Hippocampal formation (tissue), 2 donors: ENCODE measurements at places on chromosomes 6 and 20.
A peak's percentile ranks its signal among the peaks of the same experiment; 100 is the strongest.

GRCh38 chr6:97443408-97444080 lies 160.5 kb upstream of the MMS22L start:
- no peak for DNase-seq

GRCh38 chr6:48567016-48567415 lies 456.0 kb upstream of the PTCHD4 start:
- DNase-seq = no peak

DNA sequence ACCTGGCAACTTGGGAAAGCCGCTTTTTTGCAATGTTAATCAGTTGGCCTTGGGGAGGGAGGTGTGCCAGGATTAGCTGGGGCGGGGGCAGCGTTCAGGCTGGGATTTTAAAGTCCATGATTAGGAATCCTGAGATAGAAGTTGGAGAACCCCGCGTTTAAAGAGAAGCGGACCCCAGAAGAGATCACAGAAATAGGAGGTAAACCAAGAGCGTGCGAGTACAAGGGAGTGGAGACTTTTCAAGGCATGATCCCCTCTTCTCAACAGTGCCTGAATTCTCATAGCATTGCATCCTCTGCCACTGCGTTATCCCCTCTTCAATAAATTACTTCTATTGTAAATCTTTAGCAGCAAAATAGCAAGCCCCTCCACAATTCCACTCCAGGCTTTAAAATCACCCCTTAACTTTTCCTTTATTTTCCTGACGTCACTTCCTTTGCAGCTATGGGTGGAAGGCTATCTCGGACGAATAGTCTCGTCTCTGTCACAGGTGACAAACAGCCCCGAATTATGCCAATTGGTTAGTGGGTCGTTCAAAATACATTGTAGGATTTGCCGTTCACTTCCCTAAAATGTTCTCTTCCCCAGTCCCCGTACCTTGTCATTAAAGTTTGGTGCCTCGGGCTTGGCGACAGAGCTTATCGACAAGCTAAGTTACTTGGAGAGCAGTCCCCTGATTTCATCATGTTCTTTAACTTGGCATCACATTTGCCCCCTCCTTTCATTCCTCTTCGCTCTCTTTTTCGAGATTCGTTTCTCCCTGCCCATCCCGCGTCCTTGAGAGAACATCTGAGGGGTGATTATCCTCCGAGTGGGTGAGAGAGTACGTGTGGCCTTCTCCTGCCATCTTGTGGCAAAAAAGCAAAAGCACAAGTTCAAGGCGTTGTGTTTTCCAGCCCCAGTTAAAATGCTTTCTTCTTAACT lies 17.1 kb downstream of the OR2B2 start:
- peak; percentile 92 for DNase-seq

GRCh38 chr20:19850198-19850533 lies 92.1 kb downstream of the RIN2 start:
- DNase-seq = peak; percentile 48

DNA sequence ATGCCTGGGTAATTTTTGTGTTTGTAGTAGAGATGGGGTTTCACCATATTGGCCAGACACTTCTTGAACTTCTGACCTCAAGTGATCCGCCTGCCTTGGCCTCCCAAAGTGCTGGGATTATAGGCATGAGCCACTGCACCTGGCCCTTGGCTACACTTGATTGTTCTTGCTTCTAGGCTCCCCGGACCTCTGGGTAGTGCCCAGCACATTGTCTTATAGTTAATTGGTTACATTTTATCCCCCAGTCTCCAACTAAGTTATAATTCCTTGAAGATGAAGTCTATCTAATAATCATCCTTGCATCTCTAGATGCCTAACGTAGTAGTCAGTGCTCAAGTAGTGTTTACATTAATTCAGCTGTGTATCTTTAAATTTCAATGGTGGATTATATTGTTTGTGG lies 11.8 kb downstream of the SMPDL3A start:
- DNase-seq = no peak

GRCh38 chr20:42212391-42212790 lies 594.2 kb upstream of the CHD6 start:
- DNase-seq = no peak

DNA sequence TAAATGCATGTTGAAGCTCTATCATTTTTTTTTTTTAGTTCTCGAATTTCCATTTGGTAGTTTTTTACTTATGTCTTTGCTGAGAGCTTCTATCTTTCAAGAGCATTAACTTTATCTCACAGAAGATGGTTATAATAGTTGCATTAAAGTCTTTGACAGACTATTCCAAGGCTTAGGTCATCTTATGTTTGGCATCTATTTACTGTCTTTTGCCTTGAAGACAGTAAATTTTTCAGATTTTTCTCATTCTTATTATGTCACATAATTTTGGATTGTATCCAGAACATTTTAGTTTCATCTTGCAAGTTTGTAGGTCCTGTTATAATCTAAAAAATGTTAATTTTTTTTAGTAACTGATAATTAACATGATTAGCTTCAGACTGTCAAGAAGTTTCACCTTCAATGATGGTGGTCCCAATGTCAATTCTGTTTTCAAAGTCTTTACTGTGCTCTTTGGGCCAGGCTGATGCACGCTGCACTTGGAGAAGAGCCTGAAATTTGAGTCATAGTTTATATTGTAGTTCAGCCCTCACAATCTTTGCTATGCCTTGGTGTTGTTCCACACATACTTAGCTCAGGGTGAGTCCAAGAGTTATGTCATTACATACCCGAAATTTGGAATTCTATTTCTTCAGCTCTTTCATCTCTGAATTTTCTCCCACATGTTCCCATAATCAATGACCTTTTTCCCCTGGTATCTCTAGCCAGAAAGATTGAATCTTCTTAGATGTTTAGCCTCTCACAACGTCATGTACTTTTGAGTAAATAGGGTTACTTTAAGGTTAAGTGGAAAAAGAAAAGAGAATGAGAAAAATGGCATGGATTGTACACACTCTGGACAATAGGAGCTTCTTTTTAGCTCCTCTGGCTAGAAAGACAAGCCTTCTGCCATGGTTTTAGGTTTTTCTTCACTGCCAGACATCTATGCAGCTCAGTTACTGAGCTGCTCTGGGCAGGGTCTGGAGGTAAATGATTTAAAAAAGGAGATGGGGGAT lies 110.3 kb upstream of the BTBD3 start:
- DNase-seq = no peak

GRCh38 chr6:72936766-72937559 lies 288.3 kb downstream of the KHDC1L start:
- DNase-seq = no peak
